ENCODE measurements at places on chromosomes 6 and 20.

DNA sequence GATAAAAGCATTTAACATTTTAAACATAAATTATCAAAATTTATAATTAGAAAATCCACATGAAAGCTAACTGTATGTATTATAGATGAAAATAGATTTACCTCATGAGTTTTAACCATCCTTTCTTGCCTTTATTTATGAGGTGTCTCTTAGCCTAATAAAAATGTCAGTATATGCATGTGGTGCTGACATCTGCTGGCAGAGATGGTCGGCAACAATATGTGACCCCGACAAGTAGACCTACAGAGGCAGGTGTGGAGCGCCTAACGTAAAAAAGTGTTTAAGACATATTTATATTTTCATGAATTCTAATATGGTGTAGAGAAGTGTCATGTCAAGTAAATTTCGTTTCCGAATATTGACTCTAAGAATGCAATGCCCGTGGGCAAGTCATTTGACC is 149.0 kb upstream of the FUT9 start:
- no peak for DNase-seq

GRCh38 chr20:13219327-13220193 is 1.5 kb upstream of the ISM1 start:
- DNase-seq = no peak

DNA sequence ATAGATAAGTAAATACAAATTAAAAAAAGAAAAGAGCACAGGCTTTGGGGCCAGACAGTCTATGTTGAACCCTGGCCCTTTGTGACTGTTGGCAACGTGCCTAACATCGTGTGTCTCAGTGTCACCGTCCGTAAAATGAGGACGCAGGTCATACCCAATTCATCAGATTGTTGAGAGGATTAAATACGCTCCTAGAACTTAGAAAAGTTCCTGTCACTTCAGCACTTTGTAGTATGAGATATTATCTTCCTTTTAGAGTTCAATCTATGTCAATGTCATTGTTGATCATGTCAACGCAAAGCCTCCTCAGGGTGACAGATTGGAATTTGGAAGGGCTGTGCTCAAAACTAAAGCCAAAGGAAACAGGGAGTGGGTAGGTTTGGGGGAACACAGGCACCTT is 21.7 kb downstream of the SERPINB1 start:
- DNase-seq = no peak

DNA sequence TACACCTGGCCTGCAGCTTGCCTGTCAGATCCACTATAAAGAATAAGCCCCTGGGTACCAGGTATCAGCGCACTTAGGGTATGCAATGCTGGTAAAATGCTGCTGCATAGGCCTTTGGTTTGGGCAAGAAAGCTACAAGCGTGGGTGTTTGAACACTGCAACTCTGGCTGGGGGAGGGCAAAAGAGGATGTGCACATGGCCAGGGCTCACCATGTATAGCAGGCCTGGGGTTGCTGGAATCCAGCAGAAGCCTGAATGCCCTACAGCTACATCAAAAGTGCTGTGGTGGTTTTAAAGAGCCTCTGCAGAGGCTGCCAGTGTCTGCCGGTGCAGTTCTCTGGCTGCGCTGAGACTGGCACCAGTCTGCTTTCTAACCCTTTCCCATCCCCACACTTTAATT is 51.7 kb downstream of the UQCC1 start:
- DNase-seq = no peak

DNA sequence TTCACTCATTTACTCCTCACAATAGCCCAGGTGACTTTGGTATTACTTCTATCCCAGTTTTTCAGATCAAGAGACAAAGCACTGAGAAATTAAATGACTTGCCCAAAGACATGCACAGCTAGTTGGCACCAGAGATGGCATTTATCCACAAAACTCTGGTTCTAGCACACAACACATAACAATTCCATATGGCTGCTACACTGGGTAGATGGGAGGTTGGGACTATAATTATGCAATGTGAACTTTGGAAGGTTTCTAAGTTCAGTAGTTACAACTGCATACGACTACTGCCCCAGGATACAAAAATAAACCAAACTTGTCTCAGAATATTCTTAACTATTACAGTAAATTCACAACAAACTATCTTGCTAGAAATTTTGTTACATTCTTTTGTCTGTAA is 54.2 kb upstream of the MLIP start:
- no peak for DNase-seq

DNA sequence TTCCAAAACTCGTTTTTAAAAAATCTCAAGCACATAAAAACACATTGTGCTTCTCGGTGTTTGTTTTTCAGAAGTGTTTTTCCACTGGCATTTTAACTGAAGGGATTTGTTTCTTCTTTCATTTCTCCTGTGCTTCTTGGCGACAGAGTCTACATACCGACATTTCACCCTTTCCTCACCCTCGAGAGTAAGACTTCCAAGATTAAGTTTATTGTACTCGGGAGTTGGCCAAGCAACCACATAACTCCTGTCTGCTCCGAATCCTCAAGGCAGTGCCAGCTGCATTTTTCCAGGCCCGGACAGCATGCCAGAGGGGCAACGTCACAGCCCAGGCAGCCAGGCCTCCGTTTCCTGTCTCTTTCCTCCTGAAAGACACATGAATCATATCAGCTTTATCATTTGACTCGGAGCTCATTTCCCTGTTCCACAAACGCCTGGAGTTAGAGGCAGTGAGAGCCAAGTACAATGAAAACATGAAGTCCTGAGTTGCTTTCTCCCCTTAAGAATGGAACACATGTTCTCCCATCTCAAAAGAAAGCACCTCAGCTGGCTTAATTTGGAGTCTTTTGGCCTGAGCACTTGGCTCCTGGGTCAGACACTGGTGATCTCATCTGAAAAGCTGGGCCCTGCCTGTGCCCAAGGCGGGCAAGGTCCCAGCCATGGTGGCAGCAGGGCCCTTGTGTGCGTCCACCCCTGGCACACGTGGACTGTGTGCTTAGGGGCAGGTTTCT is 23.2 kb upstream of the FAM50B start:
- no peak for DNase-seq

DNA sequence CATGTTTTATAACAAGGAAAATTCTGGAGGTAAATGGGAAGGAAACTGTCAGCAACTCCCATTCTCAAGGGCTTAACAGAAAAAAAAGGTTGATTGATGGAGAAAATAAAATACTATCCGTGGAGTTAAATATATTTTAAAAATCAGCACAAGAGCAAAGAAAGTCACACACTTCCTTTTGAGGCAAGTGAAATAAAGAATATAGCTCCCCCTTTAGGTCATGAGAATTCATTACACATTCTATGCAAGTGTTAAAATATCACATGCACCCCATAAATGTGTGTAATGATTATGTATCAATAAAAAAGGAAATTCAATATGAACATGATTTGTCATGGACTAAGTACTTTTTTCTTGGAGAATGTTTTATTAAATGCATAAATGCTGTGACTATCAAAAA is 349.2 kb downstream of the TPBG start:
- no peak for DNase-seq

DNA sequence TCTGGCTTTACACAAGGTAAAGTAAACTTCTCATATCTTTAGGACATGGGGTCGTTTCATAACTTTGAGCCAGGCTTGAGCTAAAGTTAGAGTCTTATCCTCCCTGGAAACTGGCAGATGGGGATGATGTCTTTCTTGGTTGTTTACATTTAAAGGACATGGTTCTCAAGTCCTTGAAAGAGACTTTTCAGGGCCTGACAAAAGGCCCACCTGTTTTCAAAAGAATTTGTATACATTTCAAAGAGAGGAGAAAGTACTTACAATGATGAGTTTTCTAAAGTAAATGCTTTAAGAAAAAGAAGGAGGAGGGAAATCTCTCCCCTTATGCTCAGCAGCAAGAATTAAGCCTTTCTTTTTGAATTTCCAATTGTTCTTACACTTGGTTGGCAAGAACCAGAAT is 45.7 kb upstream of the TINAG start:
- no peak for DNase-seq
